Activated naive CD8-positive, alpha-beta T cell treated with anti-CD3 and anti-CD28 coated beads, Interleukin-2, amount 10 ng/mL, durations not matched to agents 7 days and 5 days (primary cell): ENCODE measurements at places on chromosomes 5 and 9. TPM values are rescaled to one million over a fixed set of nuclear protein-coding genes. Genes with fewer than 3 reads are reported as not detected.

DNA sequence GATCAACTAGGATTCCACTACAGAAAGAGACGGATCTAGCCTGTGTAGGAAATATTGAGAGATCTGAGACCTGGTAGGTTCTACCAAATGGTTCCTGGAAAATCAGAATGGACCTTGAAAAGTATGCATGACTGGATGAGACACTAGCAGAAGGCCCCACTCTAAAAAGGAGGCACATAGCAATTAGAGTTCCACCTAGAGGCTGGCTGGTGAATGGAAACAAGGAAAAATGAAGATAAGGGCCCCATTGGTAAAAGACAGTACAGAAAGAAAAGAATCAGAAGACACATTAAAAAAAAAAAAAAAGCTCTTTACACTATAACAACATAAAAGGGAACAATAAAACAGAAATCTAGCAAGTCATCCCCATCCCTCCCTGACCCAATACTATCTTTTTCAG, 518.5 kb downstream of the NR2F1-AS1 start:
- DNase-seq: no peak

Gene LCN15
- not detected for total RNA-seq

DNA sequence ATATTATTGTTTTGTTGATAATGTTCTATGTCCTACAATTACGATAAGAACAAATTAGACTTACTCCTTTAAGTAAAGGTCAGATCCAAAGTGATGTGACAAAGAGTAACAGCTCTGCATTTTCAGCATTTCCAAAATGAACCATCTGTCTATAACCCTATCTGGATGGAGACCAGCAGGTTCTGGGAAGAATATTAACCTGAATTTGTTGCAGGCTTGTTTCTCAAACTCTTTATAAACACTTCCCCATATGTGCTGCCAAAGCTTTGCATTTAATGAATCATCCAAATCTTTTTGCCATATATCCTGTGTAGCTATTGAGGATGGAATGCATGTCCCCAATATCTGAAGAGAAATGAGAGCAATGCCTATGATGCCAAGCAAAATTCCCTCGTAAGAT, 198.9 kb upstream of the SLC27A6 start:
- DNase-seq: no peak

DNA sequence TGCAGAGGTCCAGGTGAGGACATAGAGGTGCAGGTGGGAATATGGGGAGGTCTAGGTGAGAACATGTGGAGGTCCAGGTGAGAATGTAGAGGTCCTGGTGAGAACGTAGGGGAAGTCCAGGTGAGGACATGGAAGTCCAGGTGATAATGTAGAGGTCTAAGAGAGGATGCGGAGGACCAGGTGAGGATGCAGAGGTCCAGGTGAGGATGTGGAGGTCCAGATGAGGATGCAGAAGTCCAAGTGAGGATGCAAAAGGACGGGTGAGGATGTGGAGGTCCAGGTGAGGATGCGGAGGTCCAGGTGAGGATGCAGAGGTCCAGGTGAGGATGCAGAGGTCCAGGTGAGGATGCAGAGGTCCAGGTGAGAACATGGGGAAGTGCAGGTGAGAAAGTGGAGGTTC, 133.8 kb downstream of the MRPL36 start:
- no peak for DNase-seq

Gene SV2C
- total RNA-seq: 0.03 TPM

Gene KLF9
- total RNA-seq: 16.2 TPM

Gene PPP3R2
- not detected for total RNA-seq

DNA sequence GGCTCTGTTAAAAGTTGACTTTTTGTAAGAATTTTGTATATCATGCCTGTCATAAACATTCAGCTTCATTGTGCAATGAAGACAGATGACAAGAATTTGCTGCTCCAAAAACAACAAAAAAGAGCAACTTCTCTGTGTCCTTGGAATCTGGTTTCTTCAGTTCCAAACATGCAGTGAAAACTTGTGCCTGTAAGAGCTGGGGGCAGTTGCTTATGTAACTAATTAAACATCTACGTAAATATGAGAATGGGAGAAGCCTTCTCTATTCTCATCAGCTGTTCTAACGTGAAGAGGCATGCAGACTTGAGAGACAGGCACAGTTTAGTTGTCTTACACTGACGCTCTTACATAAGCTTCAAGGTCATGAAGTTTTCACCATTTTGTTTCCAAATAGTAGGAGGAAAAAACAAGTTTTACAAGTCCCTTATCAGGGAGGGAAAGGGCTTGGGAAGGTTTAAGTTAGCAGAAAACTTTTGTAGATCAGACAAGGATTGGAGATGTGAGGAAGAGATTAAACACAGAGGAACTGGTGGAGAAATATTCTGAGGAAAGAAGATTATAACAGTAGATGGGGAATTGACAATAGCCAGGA, 170.4 kb downstream of the RFK start:
- DNase-seq: no peak

Gene COL23A1
- total RNA-seq: 0.60 TPM

DNA sequence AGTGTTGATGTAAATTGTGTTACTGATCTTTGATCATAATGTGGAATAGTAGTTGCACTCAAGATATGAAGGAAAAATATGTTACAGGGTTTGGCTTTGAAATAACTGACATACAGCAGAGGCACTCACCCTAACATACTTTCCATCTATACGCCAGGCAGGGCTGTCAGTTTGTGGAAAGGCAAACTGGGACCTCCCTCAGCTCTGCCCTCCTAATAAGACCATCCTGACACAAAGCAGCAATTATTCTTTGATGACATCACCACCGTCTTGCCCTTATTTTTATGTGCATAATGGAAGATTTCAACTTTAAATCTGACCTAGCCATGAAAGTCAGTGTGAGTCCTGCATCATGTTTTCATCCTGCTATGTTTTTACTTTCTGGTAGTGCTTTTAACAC, 42.9 kb downstream of the ITGA1 start:
- no peak for DNase-seq

Gene TMEM161B
- total RNA-seq: 27.3 TPM

- no peak for DNase-seq
Observed at GRCh38 chr5:138722544-138723177, 30.6 kb upstream of the CTNNA1 start.

Gene FAT2
- total RNA-seq: not detected
